ENCODE measurements at places on chromosomes 12 and 14.

GRCh38 chr12:94204499-94205247, 56.3 kb downstream of the PLXNC1 start:
- DNase-seq: no peak

DNA sequence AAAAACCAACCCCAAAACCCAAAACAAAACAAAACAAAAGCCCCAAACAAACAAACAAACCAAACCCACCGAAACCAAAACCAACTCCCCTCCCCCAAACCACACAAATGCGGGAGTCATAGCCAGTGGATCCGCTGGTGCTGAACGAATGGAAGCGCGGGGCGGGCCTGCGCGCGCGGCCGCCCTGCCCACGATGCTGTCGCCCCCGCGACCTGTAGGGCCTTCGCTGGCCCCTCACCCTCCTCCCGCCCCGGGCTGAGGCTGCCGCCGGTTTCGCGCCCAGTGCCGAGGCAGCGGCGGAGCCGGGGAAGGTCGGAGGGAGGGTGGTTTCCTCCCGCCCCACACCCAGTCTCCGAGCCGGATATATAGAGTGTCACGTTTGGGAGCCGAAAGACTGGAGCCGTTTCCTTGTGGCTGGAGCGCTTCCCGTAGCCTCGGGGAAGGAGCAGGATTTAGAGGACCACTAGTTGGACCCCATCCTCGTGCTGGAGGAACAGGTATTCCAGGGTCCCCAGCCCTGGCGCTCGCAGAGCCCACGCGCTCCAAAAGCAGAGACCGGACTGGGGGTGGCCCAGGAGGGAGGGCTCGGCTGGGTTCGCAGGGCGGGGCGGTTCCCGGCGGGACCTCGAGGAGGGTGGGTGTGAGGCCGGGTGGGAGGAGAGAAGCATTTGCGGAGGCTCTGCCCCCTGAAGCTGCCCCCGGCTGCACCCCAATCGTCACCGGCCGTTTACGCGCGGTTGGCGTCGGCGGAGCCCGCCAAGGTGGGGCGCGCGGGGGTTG, at the start of gene FAR2:
TSS of gene FAR2 (plus strand) at position 368 of the 780 bp plus-strand sequence. CDS start 121,172 bp downstream, outside the sequence.
- peak; percentile 69 for DNase-seq

DNA sequence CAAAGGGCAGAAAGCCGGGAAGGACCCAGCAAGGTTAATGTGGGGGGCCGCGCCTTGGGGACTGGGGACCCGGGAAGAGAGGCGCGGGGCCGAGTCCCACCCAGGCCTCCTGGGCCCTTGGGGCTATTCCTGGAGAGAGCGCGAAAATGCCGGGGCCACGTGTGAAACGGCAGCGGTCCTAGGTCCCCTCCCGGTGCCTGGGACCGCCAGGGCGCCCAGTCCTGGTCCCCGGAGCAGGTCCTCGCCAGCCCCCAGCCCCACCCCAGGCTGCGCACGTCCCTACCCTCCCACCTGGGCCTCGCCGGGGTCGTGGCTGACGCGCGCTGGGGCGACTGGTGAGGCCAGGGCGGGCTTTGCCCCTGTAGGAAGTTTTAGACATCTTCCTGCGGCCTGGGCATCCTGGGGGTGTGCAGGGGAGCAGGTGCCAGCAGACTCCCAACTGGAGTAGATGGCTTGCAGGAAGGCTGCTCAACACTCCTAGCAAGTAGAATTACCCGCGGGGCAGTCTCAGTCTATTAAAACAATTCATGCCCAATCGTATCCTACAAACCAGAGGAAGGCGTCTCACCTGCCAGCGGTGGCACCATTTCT, 708 bp downstream of the FAR2 start:
- DNase-seq: peak; percentile 30

DNA sequence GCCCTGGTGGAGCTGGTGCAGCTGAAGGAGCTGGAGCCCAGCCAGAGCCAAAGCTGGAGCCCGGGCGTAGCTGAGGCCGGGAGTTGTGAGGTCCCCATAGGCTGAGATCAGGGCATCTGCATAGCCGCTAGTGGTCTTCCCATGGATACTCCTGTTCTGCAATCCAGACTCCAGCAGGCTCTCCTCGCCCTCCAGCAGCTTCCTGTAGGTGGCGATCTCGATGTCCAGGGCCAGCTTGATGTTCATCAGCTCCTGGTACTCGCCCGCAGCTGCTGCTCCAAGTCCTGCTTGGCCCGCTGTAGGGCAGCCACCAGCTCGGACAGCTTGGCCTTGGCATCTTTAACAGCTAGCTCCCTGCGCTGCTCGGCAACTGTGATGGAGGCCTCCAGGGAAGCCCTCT, 966.1 kb downstream of the FSCB start:
- no peak for DNase-seq

GRCh38 chr14:80575763-80576162, 364.5 kb upstream of the DIO2 start:
- DNase-seq: no peak

- DNase-seq: no peak
Measured at GRCh38 chr12:105916760-105917039, 222.1 kb downstream of the NUAK1 start.

DNA sequence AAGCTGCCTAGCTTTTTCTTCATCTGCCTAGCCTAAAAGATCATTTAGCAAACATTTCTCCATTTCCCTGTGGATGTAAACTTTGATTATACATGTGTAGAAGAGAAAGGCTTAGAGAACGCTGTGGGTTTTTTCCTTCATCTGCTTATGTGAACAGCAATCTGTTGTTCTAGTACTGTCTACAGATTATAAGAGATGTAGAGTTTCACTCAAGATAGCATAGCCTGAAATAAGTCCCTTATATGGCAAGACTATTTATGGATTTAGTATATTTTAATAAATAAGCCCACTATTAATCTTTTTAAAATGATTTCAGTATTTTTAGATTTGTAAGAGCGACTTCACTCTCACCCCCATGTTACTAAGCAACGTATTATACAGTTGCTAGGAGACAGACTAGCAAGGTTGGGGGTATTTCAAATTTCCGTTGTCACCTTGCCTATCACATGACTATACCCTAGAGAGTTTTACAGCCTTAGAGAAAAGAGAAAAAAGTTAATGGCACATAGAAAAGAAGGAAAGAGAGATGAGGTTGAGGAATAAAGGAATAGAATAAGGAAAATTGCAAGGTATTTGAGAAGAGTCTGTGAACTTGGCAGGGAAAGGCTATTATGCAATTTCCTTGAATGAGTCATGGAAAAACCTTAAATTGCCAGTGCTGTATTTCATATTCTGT, 12.2 kb upstream of the TUBA1A start:
- DNase-seq: peak; percentile 55

- DNase-seq: no peak
Measured at GRCh38 chr12:12548713-12549112, 13.9 kb downstream of the DUSP16 start.
